ENCODE measurements at places on chromosomes 7 and 10.

DNA sequence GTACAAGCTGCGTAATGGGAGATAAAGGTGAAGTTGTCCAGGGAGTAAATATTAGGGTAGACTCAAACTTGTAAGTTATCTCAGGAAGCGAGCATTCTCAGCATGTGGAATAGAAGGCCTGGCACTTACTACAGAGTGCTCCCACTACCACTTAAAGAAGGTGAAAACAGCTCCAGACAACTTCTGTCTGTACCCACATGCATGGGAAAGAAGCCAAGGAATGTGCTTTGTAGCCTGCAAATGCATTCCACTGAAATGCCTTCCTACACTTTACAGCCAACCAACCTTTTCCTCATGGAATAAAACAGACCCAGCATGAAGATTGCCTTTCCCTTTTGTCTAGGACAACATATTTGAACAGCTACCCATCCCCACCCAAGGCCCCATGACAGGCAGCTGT lies 45.4 kb upstream of the NPSR1 start:
- no peak for DNase-seq

DNA sequence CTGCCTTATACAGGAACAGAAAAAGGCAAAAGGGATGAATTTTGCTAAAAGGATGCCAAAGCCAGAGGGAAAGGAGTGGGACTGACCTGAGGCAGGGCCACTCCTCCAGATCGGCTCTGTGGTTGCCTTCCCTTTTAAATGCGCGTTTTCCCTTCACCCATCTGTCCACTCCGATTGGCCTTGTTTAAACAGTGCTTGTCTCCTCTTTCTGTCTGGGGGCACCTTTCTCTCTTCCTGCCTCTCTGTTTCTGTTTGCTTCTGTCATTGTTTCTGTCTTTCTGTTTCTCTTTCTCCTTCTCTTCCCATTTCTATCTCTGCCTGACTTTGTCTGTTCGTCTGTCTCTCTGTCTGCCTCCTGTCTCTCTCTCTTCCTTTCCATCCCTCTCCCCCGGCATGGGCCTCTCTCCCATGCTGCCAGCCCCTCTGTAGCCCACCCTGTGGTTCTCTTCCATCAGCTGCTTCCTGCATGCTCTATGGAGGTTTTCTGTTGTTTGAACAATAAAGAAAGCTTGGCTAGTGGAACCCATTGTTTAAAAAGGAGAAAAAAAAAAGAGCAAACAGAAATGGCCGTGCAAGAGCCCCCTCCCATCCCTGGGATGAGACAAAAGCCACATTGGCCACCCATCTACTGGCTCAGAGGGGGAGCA lies 29.5 kb upstream of the HSPB1 start:
- no peak for DNase-seq

- no peak for DNase-seq
Measured at GRCh38 chr7:81594767-81595166, 175.1 kb downstream of the HGF start.

DNA sequence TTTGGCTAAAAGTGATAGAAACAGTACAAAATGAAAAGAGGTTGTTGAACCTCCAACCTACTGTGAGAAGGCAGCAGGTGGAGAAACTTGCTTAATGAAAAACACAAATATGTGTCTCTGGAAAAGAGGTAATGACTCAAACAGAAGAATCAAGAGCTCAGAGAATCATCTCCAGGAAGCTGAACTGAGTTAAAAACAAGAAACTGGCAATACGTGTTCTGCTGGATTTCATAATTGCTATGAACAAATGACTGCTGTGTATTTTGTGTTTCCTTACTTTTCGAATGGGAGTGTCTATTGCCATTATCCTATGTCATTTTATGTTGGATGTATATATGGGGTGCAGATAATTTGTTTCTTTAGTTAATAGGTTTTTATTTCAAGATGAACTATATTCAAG lies 401.1 kb downstream of the DGKB start:
- DNase-seq = no peak

DNA sequence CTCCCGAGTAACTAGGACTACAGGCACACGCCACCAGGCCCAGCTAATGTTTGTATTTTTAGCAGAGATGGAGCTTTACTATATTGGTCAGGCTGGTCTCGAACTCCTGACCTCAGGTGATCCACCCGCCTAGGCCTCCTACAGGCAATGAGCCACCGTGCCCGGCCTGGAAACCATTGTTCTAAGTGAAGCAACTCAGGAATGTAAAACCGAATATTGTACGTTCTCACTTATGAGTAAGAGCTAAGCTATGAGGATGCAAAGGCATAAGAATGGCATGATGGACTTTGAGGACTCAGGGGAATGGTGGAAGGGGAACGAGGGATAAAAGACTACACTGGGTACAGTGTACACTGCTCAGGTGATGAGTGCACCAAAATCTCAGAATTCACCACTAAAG lies 235.1 kb upstream of the AUTS2 start:
- DNase-seq = no peak

DNA sequence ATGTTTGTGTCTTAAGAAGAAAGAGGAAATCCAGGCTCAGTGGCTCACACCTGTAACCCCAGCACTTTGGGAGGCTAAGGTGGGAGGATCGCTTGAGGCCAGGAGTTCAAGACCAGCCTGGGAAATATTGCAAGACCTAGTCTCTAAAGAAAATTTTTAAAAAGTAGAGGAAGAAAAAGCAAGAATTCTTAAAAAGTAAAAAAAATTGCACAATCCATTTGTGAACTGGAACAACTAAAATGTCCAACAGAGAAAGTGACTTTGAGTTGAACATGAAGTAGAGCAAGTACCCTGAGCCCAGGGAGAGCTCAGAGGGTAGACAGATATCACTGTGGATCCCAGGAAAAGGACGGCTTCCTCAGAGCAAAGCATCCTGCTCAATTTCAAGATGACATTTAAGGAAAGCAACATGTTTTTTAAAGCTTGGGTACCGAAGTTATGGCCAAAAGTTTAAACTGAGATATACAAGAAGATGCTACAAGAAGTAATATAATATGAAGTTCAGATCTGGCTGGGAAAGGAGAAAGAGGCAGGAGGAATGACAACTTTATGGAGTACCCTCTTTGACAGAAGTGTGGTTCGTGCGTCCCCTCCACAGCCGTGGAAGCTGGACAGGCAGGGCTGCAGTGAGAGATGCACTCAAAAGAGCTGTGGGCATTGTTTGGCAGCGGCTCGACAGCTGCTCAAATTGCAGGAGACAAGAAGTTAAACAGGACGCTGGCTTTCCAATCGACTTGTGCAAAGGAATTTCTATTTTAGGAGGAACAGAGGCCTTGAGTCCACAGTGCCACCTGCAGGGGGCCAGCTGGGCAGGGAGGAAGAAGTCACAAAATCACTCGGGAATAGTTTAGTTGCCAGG lies 201.3 kb downstream of the JCAD start:
- no peak for DNase-seq

DNA sequence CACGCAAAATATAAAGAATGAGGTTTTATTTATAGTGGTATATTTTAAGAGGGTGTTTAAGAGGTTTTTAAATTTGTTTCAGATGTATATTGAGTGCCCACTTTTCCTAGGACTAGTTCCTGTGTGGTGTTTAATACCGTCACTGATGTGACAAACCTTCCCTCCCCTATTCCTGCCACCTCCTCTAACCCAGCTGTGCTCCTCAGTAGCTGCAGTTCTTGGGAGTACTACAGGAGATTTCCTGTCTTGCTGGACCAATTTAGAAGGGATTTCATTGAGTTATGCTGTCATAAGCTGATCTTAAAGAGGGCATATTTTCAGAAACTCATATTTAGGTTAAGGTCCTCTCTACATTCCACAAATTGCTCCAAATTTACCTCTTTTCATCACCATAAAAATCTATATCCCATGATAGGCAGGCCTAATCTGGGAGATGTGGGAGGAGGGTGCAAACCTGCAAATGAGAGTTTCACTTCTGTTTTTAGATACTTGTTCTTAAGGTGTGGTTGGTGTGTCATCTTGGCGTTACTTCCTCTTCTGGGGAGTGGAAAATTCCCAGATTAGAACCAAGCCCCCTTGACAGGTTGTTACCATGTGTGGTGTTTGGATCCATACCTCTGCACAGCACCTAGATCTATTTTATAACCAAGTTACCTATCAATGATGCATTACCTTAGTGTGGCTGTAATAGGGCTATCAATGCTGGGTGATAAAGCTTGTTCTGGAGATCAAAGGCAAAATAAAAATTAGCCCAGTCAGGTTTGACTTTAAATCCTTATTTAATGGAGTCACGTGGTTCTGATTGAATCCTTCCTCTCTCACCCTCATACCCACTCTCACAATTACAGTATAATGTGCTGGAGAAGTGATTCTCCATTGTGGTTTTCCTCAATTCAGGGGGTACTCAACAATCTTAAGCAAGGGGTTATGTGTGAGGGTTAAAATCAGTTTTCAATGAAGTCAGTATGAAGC lies 141.1 kb downstream of the CDK14 start:
- no peak for DNase-seq

Measured in stimulated activated CD8-positive, alpha-beta memory T cell treated with anti-CD3 and anti-CD28 coated beads, Interleukin-7, amount 100 ng/mL, for 24 hours (primary cell).